ENCODE measurements at places on chromosomes 4 and X. TPM values are rescaled to one million over a fixed set of nuclear protein-coding genes. Genes with fewer than 3 reads are reported as not detected.

- no peak for DNase-seq
These were observed 9.3 kb upstream of the TBC1D14 start for GRCh38 chr4:6900181-6900812.

The H2BW2 gene
- total RNA-seq: not detected

DNA sequence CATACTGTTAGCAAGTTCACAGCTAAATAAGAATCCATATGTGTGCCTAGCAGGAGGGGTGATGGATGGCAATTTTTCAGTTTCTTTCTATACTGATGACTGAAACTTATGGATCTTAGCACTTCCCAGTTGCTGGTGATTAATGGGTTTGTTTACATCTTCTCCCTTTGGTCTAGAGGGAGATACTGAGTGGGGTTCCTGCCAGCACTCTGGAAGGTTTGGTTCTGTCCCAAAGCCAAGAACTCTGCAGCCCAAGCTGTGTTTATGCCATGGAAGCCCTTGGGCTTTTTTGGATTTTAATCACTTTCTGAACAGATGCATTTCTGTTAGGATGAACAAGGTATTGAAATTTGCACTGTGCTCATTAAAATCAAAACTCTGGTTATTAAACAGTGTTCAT is 43.5 kb downstream of the DDIT4L start:
- DNase-seq: no peak

GRCh38 chrX:110341189-110342035 is 17.2 kb upstream of the RTL9 start:
- DNase-seq: no peak

DNA sequence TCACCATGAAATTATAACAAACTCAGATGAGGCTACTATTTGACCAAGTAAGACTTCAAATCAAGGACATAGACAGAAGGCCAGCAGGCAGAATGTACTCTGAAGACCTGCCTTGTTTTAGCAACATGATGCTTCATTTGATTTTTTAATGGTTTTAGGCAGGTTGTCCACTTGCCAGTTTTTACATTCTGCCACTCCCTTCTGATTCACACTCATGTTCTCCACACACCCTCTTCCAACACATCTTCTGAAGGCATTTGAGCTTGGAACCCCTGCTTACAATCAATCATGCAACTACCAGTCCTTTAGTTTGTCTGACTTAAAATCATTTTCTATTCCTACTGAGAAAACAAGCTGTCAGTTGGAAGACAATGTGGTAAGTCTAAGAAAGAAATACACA is 114.9 kb upstream of the SMIM31 start:
- DNase-seq: no peak

The TREX2 gene
- total RNA-seq: 1.6 TPM

GRCh38 chr4:168511780-168512489 is 15.1 kb downstream of the PALLD start:
- DNase-seq: peak; percentile 53

- DNase-seq: no peak
These were observed 46.6 kb downstream of the CD40LG start for GRCh38 chrX:136694431-136695087.

DNA sequence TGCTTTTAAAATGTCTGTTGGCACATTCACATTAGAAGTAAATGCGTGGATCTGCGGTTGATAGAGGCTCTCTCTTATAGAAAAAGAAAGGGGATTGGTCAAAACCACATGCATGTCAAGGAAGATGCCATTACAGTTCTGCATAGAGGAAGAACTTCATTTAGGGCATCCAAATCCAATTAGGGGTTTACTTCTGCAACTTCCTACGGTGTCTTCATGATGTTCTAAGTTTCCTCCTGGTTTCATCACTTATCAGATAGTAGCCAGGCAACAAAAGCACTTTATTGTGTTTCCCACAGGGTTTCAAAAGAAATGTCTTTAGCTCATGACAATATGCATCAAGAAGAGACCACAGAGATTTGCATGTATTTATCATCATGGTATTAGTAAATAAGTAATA is 136.0 kb upstream of the HPGD start:
- no peak for DNase-seq

DNA sequence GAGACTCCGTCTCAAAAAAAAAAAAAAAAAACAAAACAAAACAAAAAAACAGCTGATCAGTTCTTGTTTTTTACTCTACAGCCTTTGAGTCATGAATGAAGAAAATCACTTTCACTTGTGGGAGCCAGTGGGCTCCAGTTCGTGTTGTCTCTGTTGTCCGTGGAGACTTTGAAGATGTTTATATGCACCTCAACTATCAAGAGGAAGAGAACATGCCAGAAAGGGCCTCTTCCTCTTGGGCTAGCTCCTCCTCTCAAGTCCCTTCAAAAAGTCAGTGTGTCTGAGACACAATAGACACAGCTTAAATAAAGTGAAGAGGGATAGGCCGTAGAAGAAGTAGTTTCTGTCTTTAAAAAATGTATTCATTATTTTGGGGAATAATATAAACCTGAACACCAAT is 182.7 kb downstream of the KDR start:
- DNase-seq: peak; percentile 25
